A549 treated with RU486 at 1 μM for 4 hours (cell line): ENCODE measurements at places on chromosomes 16 and 17. TPM values are rescaled to one million over a fixed set of nuclear protein-coding genes. Genes with fewer than 3 reads are reported as not detected.

SLFN5 gene
- 2.0 to 3.3 TPM (median 2.8 TPM) in 5 replicates for total RNA-seq

MLKL gene
- total RNA-seq: 31.6 to 34.6 TPM (median 33.7 TPM) in 5 replicates

KRT40 gene
- not detected in 5 replicates for total RNA-seq

EMP2 gene
- 17.1 to 24.8 TPM (median 23.1 TPM) in 5 replicates for total RNA-seq

TBC1D26 gene
- 0.15 TPM in 1 of 5 replicates, not detected in the others for total RNA-seq

CLEC19A gene
- 0.08 to 0.18 TPM (median 0.11 TPM) in 4 of 5 replicates, not detected in the other for total RNA-seq

EFCAB5 gene
- 0.25 to 0.81 TPM (median 0.73 TPM) in 5 replicates for total RNA-seq

PRR35 gene
- total RNA-seq: 0.06 to 0.18 TPM (median 0.13 TPM) in 5 replicates

PRSS36 gene
- total RNA-seq: 0.29 to 1.2 TPM (median 0.65 TPM) in 5 replicates

SMIM36 gene
- not detected in 5 replicates for total RNA-seq

TTYH2 gene
- 1.5 to 2.0 TPM (median 1.9 TPM) in 5 replicates for total RNA-seq

CLDN7 gene
- 0.57 to 1.5 TPM (median 0.71 TPM) in 5 replicates for total RNA-seq

AURKB gene
- 146 to 164 TPM (median 159 TPM) in 5 replicates for total RNA-seq

XYLT1 gene
- total RNA-seq: 0.56 to 0.86 TPM (median 0.74 TPM) in 5 replicates
